ENCODE measurements at places on chromosomes 3 and 15. TPM values are rescaled to one million over a fixed set of nuclear protein-coding genes. Genes with fewer than 3 reads are reported as not detected.

The CRYGS gene
- polyA plus RNA-seq = 11.0 TPM

The DOCK3 gene
- polyA plus RNA-seq = 0.57 TPM

The HYKK gene
- polyA plus RNA-seq = 3.2 TPM

The CNTN3 gene
- polyA plus RNA-seq = 2.6 TPM

The SLC4A7 gene
- 1.4 TPM for polyA plus RNA-seq

The MAGEF1 gene
- polyA plus RNA-seq = 18.8 TPM

The ROPN1B gene
- polyA plus RNA-seq = not detected

The DNASE1L3 gene
- polyA plus RNA-seq = 0.49 TPM

The CATSPER2 gene
- polyA plus RNA-seq = 8.3 TPM

The LEKR1 gene
- polyA plus RNA-seq = 1.2 TPM

The SNX22 gene
- 1.4 TPM for polyA plus RNA-seq

The ALG1L2 gene
- not detected for polyA plus RNA-seq

The LMOD3 gene
- polyA plus RNA-seq = not detected

The GOLGA8S gene
- 0.34 TPM for polyA plus RNA-seq

The GOLGA8T gene
- 0.53 TPM for polyA plus RNA-seq

The TRAT1 gene
- polyA plus RNA-seq = not detected

The TMCC1 gene
- 5.6 TPM for polyA plus RNA-seq

The NOX5 gene
- 0.04 TPM for polyA plus RNA-seq

The DCLK3 gene
- polyA plus RNA-seq = 0.07 TPM

The STRIT1 gene
- 0.73 TPM for polyA plus RNA-seq

The ECE2 gene
- 25.4 TPM for polyA plus RNA-seq

The TCTA gene
- 33.1 TPM for polyA plus RNA-seq

The GASK1A gene
- 1.5 TPM for polyA plus RNA-seq

The IFT122 gene
- 19.8 TPM for polyA plus RNA-seq

The SLC12A8 gene
- 8.5 TPM for polyA plus RNA-seq

The CCR9 gene
- polyA plus RNA-seq = not detected

The OR5H2 gene
- not detected for polyA plus RNA-seq

The GNB4 gene
- 1.7 TPM for polyA plus RNA-seq

The GRK7 gene
- not detected for polyA plus RNA-seq

The HRG gene
- polyA plus RNA-seq = not detected

The RPL22L1 gene
- 89.0 TPM for polyA plus RNA-seq

The FES gene
- 26.5 TPM for polyA plus RNA-seq

The DPPA4 gene
- polyA plus RNA-seq = not detected

The STX19 gene
- polyA plus RNA-seq = 7.5 TPM

The CYP1A1 gene
- polyA plus RNA-seq = 1.1 TPM

The GOLGA6L10 gene
- polyA plus RNA-seq = 2.9 TPM

The TTC21A gene
- 21.7 TPM for polyA plus RNA-seq

The TMEM108 gene
- 2.1 TPM for polyA plus RNA-seq

Data from pancreas (tissue), 10 donors.